ENCODE measurements at places on chromosomes 12 and 14.

DNA sequence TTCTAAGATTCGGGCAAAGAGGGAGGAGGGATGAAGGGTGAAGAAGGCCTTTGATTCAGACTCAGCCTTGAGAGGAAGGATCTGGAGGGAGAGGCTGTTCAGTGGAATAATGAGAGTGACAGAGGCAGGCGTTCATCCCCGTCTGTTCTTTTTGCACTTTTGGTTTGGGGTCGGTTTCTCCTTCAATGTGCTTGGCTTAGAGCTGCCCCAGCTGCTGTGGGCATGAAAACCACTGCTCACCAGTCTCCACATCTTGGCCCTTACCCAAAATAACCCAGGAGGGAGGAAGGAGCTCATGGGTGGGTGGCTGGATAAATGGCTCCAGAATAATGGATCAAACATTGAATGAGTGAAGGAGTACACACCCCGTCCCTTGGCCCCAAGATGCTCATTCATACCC, 261.7 kb upstream of the FKBP4 start:
- no peak for DNase-seq

GRCh38 chr12:131066207-131066885, 112.6 kb downstream of the ADGRD1 start:
- peak; percentile 7 for DNase-seq

GRCh38 chr14:60089221-60089620, 2.5 kb upstream of the PCNX4 start:
- no peak for DNase-seq

GRCh38 chr12:13798162-13798561, 183.2 kb downstream of the GRIN2B start:
- no peak for DNase-seq

Measured in activated B cell treated with CpG ODN at 0.5 μM for 24 hours (primary cell).